Epithelial cell of proximal tubule (primary cell): ENCODE measurements at places on chromosomes 5 and 9. TPM values are rescaled to one million over a fixed set of nuclear protein-coding genes. Genes with fewer than 3 reads are reported as not detected.

- DNase-seq: no peak
Observed at GRCh38 chr9:26152350-26152749, 474.1 kb upstream of the TUSC1 start.

Gene RICTOR
- total RNA-seq: 10.1 and 13.8 TPM in 2 replicates

- no peak for DNase-seq
Observed at GRCh38 chr9:35380039-35380438, 109.9 kb upstream of the RUSC2 start.

Gene EDIL3
- 77.3 and 80.1 TPM in 2 replicates for total RNA-seq

Gene RNF183
- total RNA-seq: 3.9 TPM in 1 of 2 replicates, not detected in the other

Gene CYLC2
- total RNA-seq: not detected in 2 replicates
